ENCODE measurements at places on chromosomes 4 and X.

- DNase-seq = no peak
Observed at GRCh38 chr4:87734936-87735335, 64.4 kb upstream of the IBSP start.

DNA sequence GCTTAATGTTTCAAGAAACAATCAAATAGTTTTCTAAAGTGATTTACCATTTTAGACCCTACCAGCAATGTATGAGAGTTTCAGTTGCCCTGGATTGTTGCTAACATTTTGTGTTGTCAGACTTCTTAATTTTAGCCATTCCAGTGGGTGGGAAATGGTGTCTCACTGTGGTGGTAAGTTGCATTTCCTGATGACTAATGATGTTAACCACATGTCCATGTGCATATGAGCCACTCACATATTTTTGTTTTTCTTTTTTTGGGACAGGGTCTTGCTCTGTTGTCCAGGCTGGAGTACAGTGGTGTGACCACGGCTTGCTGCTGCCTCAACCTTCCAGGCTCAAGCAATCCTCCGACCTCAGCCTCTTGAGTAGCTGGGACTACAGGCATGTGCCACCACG lies 48.3 kb downstream of the MED28 start:
- DNase-seq = peak; percentile 84

DNA sequence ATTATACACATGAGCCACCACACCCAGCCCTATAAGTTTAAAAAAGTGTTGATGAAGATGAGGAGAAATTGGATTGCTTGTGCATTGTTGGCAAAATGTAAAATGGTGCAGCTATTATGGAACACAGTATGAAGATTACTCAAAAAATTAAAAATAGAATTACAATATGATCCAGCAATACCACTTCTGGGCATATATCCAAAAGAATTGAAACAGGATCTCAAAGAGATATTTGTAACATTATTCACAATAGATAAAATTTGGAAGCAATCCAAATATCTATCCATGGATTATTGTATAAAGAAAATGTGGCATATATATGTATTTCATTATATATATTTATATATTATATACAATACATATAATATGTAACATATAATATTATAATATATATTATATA lies 515.6 kb upstream of the GNPDA2 start:
- no peak for DNase-seq

GRCh38 chr4:142236268-142236667 lies 599.9 kb downstream of the IL15 start:
- DNase-seq = no peak

- DNase-seq = no peak
Observed at GRCh38 chrX:8377041-8377440, 87.6 kb upstream of the VCX3B start.

DNA sequence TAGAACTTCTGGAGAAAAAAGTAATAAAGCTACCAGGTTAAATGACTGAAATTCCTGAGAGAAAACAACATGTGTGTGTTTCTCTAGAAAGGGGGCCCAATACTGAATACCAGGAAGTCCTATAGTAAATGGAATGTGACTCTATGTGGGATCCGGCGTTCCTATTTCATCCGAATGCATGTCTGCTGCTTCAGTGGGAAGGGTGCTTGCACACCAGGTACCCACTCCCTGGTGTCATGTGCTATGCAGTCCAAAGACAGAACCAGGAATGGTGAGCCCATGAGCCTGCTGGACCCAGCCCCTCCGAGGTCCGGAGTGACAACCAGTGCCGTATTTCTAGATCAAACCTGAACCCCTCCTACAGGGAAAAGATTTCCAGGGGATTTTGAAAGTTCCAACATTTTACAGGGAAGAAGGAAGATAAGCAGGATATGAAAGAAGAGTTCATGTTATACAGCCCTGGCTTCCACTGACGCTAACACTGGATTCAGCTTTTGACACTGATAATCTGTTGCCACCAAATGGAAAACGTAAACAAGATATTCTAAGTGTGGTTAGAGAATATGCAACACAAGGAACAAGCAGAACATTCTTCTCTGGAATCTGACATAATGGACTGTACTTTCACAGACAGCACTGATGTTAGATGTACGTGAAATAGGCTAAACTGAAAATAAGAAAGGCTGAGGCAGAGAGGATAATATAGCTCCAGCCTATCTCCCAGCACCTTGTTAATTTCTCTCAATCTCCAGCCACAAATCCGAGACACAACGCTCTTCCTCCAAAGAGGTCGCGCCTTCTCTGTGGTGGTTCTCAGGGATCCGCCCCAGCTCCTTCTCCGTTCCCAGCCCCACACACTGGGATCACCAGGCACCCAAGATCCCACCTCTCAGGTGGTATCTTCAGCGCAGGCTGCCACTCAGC lies 725 bp upstream of the CXCL1 start:
- DNase-seq = no peak
